Right lobe of liver (tissue), 6 donors: ENCODE measurements at places on chromosomes 1 and 21. TPM values are rescaled to one million over a fixed set of nuclear protein-coding genes. Genes with fewer than 3 reads are reported as not detected.

- no peaks in the 10 kb centered on the region for H3K36me3 ChIP-seq
- no peak for DNase-seq
- peaks cover 5% of the 10 kb centered on the region for H3K4me1 ChIP-seq
- H3K27ac ChIP-seq = no peak overlapping the region
- no peak overlapping the region for H3K4me3 ChIP-seq
- H3K27me3 ChIP-seq = no peaks in the 10 kb centered on the region
These were observed 241.6 kb upstream of the DUSP10 start for GRCh38 chr1:221983444-221983843.

DNA sequence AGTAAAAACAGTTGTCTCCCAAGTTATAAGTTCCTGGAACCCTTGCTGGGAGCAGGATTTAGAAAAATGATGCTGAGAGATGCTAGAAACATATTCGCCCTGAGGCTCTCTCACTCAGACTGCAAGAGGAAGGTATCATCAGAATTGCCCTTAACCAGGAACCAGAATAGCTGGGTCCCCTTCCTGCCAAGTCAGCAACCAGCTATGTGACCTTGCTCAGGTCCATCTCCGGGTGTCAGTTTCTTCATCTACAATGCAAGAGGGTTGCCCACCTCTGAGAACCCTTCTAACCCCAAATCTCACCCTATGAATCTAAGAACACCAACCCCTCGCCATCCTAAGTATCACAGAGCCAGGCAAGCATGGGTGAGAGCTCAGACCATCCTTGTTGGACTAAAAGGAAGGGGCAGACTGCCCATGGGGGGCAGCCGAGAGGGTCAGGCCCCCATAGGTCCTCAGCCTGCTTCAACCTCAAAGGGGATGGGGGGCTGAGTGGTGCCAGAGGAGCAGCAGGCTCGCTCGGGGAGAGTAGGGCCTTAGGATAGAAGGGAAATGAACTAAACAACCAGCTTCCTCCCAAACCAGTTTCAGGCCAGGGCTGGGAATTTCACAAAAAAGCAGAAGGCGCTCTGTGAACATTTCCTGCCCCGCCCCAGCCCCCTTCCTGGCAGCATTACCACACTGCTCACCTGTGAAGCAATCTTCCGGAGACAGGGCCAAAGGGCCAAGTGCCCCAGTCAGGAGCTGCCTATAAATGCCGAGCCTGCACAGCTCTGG is 390 bp upstream of the S100A9 start:
- H3K27ac ChIP-seq = no peak overlapping the region
- peaks cover 3% of the 10 kb centered on the region for H3K4me1 ChIP-seq
- no peaks in the 10 kb centered on the region for H3K36me3 ChIP-seq
- H3K4me3 ChIP-seq = no peak overlapping the region
- no peaks in the 10 kb centered on the region for H3K27me3 ChIP-seq

- no peaks in the 10 kb centered on the region for H3K36me3 ChIP-seq
- H3K27me3 ChIP-seq = no peaks in the 10 kb centered on the region
- DNase-seq = no peak
- H3K27ac ChIP-seq = no peak overlapping the region
- H3K4me3 ChIP-seq = no peak overlapping the region
- no peaks in the 10 kb centered on the region for H3K4me1 ChIP-seq
These were observed 39.3 kb upstream of the TENT5C start for GRCh38 chr1:117566556-117566955.

GRCh38 chr1:115501476-115501875 is 140.3 kb upstream of the VANGL1 start:
- DNase-seq = no peak
- no peak overlapping the region for H3K4me3 ChIP-seq
- no peaks in the 10 kb centered on the region for H3K27me3 ChIP-seq
- H3K4me1 ChIP-seq = no peaks in the 10 kb centered on the region

GRCh38 chr1:110916669-110917306 is 43.8 kb downstream of the CD53 start:
- H3K27me3 ChIP-seq = no peaks in the 10 kb centered on the region
- H3K27ac ChIP-seq = no peak overlapping the region
- no peaks in the 10 kb centered on the region for H3K4me1 ChIP-seq
- no peaks in the 10 kb centered on the region for H3K36me3 ChIP-seq
- H3K4me3 ChIP-seq = no peak overlapping the region

DNA sequence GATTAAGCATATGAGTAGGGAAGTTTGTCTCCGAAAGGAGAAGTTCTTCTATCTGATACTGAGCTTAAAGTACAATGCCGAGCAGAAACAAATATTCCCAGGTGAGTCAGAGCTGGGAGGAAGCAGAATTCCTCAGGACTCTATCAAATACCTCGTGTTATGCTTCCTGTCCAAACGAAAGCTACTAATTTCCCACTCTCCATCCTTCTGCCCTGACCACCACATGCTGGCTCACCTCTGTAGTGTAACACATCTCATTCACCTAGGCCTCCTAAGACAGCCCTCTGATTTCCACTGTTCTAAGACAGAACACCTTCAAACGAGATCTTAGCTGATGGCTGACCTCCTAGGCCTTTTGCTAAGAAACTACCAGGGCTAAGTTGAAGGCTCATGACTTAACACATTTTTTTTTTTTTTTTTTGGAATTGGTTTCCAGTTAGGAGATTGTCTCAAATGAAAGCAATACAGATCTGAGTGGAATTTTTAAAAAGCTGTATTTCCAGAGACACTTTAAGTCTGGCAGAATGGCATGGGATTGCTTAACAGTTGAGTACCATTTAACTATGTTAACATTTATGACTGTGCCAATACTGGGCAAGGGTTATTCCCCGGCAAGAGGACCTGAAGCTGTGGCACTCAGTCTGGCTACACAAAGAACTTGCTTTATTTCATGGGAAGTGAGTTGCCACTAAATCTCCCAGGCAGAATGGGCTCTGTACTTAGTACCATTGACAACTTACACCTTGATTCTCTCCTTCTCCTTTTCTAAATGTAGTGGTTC is 583.4 kb downstream of the DPYD start:
- H3K36me3 ChIP-seq = no peaks in the 10 kb centered on the region
- peak overlapping the region; percentile 5 for H3K27ac ChIP-seq
- no peak for DNase-seq
- H3K4me1 ChIP-seq = no peaks in the 10 kb centered on the region
- no peak overlapping the region for H3K4me3 ChIP-seq

ERG gene
- total RNA-seq = 4.7 TPM

DNA sequence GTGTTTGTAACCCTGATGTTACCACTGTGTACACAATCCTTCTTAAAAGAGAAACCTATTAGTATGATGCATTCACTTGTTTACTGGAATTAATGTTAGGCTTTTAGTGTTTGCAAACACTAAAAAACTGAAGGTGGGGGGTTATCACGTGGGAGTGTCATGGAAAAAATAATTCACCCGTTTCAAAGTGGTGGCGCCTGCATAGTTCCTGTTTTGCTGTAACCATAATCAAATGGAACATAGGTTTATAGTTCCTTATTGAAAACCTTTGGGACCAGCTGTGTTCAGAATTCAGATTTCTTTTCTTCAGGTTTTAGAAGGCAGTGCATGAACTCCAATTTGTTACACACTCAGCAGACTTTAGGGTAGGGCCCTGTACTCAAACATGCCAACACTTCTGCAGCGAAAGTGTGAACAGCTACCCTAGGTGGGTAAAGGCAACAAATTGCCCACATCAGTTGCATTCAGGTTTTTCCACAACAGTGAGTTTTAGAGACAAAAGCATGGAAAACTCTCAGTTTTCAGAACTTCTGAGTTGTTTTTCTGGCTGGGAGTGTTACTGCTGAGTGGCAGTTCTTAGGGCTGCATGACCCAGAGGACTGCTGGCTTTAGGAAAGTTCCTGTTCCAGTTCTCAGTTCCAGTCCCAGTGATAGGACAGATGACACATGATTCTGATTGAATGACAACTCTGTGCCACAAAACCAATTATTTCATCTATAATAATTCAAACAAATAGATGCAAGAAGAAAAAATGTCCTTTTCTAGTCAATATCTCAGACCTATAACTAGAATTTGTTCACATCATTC is 29.1 kb upstream of the IVNS1ABP start:
- H3K4me1 ChIP-seq = no peaks in the 10 kb centered on the region
- H3K27ac ChIP-seq = peak overlapping the region; percentile 17
- H3K4me3 ChIP-seq = no peak overlapping the region
- no peaks in the 10 kb centered on the region for H3K27me3 ChIP-seq

RHD gene
- not detected for total RNA-seq

GRCh38 chr1:197526736-197527371 is 248.4 kb downstream of the DENND1B start:
- no peaks in the 10 kb centered on the region for H3K4me1 ChIP-seq
- H3K4me3 ChIP-seq = no peak overlapping the region
- no peak overlapping the region for H3K27ac ChIP-seq
- H3K27me3 ChIP-seq = no peaks in the 10 kb centered on the region

DNA sequence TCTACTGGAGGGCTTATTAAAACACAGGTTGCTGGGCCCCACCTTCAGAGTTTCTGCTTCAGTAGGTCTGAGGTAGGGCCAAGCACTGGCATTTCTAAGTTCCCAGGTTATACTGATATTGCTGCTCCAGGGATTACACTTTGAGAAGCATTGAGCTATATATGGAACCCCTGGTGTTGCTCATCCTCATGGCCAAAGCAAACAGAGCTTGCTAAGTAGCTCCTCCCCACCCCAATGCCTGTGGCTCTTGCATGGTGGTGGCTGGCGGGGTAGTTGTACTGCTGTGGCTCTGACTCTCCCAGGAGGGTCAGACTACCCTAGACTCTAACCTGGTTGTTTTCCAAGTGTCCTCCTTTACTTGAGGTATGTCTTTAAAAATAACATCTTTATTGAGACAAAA is 143.6 kb downstream of the SPATA46 start:
- H3K27me3 ChIP-seq = no peaks in the 10 kb centered on the region
- DNase-seq = no peak
- no peak overlapping the region for H3K4me3 ChIP-seq
- no peaks in the 10 kb centered on the region for H3K36me3 ChIP-seq
- no peak overlapping the region for H3K27ac ChIP-seq

BARHL2 gene
- not detected for total RNA-seq

- no peaks in the 10 kb centered on the region for H3K36me3 ChIP-seq
- H3K27me3 ChIP-seq = no peaks in the 10 kb centered on the region
- no peak for DNase-seq
- H3K4me1 ChIP-seq = no peaks in the 10 kb centered on the region
- no peak overlapping the region for H3K27ac ChIP-seq
These were observed 118.7 kb upstream of the CD34 start for GRCh38 chr1:208029381-208030287.

- H3K27me3 ChIP-seq = no peaks in the 10 kb centered on the region
- no peak overlapping the region for H3K27ac ChIP-seq
- H3K4me1 ChIP-seq = no peaks in the 10 kb centered on the region
- no peak for DNase-seq
- H3K4me3 ChIP-seq = no peak overlapping the region
These were observed 47.2 kb upstream of the PRMT6 start for GRCh38 chr1:107009281-107009680.

GRCh38 chr1:227844320-227845146 is 29.1 kb downstream of the PRSS38 start:
- H3K36me3 ChIP-seq = no peaks in the 10 kb centered on the region
- H3K27ac ChIP-seq = no peak overlapping the region
- no peaks in the 10 kb centered on the region for H3K4me1 ChIP-seq
- H3K4me3 ChIP-seq = no peak overlapping the region
- no peaks in the 10 kb centered on the region for H3K27me3 ChIP-seq
- no peak for DNase-seq

KCND3 gene
- 14.5 TPM for total RNA-seq

MROH7 gene
- total RNA-seq = 3.1 TPM

DNA sequence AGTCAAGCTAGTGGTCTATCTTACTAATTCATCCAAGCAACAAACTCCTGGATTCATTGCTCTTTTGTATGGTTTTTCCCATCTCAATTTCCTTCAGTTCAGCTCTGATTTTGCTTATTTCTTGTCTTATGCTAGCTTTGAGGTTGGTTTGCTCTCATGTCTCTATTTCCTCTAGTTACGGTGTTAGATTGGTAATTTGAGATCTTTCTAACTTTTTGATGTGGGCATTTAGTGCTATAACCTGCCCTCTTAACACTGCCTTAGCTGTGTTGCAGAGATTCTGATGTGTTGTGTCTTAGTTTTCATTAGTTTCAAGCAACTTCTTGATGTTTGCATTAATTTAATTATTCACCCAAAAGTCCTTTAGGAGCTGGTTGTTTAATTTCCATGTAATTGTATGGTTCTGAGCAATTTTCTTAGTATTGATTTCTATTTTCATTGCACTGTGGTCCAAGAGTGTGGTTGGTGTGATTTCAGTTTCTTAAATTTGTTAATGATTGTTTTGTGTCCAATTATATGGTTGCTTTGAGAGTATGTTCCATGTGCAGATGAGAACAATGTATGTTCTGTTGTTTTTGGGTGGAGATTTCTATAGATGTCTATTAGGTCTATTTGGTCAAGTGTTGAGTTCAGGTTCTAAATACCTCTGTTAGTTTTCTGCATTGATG is 154.6 kb downstream of the PLPPR5 start:
- no peak overlapping the region for H3K27ac ChIP-seq
- H3K36me3 ChIP-seq = no peaks in the 10 kb centered on the region
- no peaks in the 10 kb centered on the region for H3K4me1 ChIP-seq
- H3K27me3 ChIP-seq = no peaks in the 10 kb centered on the region
- DNase-seq = no peak
- H3K4me3 ChIP-seq = no peak overlapping the region

GRCh38 chr1:100565533-100565932 is 27.6 kb downstream of the GPR88 start:
- no peak for DNase-seq
- H3K4me3 ChIP-seq = no peak overlapping the region
- H3K36me3 ChIP-seq = no peaks in the 10 kb centered on the region
- H3K27ac ChIP-seq = no peak overlapping the region
- H3K4me1 ChIP-seq = no peaks in the 10 kb centered on the region

GRCh38 chr1:9038881-9039760 is 12.9 kb upstream of the SLC2A7 start:
- no peak overlapping the region for H3K4me3 ChIP-seq
- H3K27me3 ChIP-seq = no peaks in the 10 kb centered on the region
- no peaks in the 10 kb centered on the region for H3K36me3 ChIP-seq
- no peak overlapping the region for H3K27ac ChIP-seq
- DNase-seq = no peak
- H3K4me1 ChIP-seq = no peaks in the 10 kb centered on the region
